ENCODE measurements at places on chromosomes 2 and 18.
A peak's percentile ranks its signal among the peaks of the same experiment; 100 is the strongest.

DNA sequence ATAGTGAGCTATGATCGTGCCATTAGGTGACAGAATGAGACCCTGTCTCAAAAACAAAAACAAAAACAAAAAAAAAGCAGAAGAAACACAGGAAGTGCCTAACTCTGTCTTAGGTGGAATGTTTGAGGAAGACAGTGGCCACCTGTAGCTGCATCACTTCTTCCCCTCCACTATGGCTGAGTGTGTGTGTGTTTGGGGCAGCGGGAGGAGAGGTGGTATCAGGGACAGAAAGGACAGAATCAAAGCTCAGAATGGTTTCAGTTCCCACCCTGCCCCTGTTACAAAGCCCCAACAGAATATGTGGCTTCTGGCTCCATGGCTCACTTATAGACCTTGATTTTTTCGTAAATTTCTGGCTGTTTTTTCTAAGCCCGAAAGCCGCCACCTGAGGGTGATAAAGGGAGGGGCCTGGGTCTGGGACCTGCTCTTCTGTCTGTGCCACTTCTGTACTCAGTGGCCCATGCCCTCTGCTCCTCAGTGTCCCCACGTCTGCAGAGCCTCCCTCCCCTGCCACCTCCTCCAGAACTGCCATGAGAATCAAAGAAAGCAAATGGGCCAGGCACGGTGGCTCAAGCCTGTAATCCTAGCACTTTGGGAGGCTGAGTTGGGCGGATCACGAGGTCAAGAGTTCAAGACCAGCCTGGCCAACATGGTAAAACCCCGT, 27.4 kb downstream of the SERTAD2 start:
- no peak for DNase-seq

DNA sequence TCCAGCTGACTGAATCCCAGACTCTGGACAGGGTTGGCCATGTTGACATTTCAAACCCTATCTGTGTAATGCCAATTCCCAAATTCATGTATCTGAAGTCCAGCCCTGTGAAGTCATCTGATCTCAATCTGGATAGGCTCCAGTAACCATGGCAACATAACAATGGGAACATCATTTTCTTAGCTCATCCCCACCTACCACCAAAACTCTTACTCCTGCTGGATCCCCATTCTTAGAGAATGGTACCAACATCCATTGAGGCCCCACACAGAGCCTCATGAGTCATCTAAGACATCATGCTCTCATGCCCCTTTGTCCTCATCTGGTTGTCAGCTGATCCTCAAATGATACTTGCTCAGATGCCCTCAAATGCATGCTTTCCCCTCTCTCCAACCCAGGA, 58.9 kb upstream of the TEX51 start:
- DNase-seq = no peak

- DNase-seq = no peak
These were observed 35.2 kb upstream of the SCN9A start for GRCh38 chr2:166410828-166411472.

DNA sequence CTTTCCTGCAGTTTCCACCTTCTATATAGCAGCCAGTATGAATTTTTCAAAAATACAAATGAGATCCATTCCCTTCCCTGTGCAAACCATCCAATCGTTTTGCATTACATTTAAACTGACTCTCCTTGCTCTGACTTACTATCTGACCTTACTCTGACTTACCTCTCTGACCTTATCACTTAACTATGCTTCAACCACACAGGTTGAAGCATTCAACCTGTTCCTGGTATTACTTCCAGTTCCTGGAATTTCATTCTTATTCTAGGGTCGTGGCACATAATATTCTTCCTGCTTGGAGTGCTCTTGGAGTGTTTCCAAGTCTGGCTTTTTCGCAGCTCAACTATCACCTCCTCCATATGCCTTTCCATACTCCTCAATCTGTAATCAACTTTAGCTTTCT, 850.6 kb upstream of the CHAC2 start:
- no peak for DNase-seq

GRCh38 chr2:111057045-111057444, 63.7 kb upstream of the BCL2L11 start:
- DNase-seq = no peak

DNA sequence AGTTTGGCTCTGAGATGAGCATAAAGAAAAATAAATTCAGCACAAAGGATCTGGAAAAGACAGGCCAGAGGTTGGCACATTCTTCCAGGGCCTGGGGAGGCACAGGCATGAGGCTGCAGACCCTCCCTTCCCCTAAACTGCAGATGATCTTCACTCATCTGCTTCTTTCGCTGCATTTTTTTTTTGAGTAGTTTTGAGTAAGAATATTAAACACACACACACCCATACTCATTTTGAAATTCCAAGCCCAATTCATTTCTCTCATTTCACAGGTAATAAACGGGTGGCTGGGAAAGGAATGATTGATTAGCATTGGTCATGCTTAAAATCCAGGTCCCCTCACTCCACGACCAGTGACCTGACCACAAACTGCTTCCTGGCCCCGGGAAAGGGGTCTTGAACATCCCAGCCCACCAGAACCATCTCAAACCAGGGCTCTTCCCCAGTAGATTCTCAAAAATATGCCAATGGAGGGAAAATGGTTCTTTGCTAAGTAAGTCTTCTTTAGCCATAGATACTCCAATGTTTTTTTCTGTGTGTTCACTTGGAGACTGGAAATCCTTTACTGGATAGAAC, 219.6 kb downstream of the ANAPC1 start:
- no peak for DNase-seq

GRCh38 chr2:74454654-74455511, at the start of gene INO80B:
Gene INO80B (plus strand): TSS chr2:74455087. CDS start chr2:74455117, 30 bp downstream.
- DNase-seq = peak; percentile 87

DNA sequence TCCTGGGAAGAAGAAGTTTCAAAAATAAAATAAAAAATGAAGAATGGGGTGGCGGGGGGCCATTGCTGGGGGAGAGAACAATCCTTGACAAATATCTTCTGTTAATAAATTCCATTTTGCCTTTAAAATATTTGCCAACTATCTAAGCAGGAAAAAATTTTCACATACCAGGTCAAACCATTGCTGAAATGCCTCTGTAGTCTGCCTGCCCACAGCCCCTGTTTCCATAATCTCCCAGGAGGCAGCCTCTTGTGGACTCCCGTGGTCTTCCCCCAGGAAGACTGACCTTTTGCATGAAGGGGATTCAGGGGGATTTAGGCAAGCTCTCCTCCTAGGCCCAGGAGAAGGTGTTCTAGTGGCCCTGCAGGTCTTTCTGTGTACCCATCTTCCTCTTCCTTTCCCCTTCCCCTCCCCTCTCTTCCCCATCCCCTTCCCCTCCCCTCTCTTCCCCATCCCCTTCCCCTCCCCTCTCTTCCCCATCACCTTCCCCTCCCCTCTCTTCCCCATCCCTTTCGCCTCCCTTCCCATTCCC, 61.0 kb downstream of the RPL37A start:
- no peak for DNase-seq

- DNase-seq = no peak
These were observed 61.6 kb downstream of the POLR1A start for GRCh38 chr2:86044045-86044444.

DNA sequence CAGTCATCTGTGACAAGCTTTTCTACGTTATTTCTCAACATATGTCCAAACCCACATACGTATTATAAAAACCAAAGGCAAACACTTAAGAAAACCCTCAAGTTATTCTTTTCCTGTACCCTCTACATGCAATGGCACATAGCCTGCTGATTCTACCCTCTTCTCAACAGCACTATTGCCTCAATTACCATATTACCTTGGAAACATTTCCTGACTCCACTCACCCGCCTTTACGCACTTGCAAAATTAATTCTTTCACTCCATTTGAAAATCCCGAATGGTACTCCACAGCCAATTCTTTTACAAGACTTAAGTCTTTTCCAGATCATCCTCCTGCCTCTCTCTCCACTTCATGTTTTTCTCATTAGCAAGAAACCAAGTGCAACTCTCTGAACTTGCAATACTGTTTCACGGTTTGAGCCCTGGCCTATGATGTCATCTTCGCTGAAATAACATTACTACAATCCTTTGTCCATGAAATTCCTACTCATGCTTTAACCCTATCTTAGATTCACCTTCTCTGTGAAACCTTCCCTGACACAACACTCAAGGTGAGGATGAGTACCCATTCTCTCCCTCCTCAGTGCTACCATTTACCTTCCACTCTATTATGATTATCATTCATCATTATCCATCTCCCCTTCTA, 29.0 kb downstream of the SESTD1 start:
- DNase-seq = no peak

- DNase-seq = no peak
These were observed 168.3 kb downstream of the UXS1 start for GRCh38 chr2:106025796-106026195.

- no peak for DNase-seq
These were observed 33.7 kb upstream of the CDC42EP3 start for GRCh38 chr2:37705191-37705590.

DNA sequence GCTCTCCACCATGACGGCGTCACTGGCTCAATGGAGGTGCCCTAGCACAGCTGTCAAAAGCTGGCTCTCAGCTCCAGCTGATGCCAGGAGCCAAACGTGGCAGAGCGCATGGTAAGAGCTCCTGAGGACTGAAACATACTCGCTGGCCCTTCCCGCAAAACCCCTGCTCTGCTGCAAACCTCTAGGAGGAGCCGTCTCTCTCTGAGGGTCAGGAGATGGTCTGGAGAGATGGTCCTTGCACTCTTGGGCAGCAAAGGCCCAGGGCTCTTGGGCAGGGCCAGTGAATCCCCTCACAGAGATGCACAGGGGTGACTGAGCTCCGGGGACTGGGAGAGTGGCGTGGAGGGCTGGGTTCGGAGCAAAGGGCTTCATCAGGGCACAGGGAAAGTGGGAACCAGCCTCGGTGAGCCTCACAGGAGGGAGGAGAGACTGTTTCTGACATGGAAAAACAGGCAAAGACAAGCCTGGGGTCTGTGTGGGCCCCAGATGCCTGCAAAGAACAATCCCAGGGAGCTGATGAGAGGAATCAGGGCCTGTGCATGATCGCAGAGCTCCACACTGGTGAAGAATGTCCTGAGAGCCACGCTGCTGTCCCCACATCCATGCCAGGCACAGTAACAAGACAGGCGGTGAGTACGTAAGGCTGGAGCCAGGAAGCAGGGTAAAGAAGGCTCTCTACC, 17.2 kb downstream of the SNORC start:
- DNase-seq = no peak

GRCh38 chr18:76986406-76986805, 146.2 kb downstream of the MBP start:
- no peak for DNase-seq

DNA sequence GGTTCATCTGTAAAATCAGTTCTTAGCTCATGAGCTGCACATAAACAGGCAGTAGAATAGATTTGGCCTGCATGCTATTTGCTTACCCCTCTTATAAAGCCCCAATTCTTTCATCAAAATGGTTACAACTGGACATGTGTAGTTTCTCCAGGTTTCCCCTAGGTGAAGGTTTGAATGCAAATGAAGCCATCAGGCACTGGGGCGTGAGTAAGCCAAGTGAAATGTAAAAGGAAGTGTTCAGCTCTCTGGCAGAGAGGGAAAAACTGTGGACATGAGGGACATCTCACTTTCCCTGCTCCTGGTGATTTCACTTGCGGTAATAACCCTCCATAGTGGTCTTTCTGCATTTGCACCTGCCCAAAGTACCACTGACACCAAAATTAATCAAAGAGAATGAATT, 1402.3 kb upstream of the LRRTM1 start:
- no peak for DNase-seq

- DNase-seq = no peak
These were observed 47.1 kb downstream of the KCNIP3 start for GRCh38 chr2:95344215-95344583.

- DNase-seq = no peak
These were observed 17.2 kb upstream of the KLHL29 start for GRCh38 chr2:23367760-23368159.

GRCh38 chr2:10422251-10422650, 25.9 kb downstream of the ODC1 start:
- no peak for DNase-seq

GRCh38 chr18:34097312-34097711, 127.4 kb downstream of the NOL4 start:
- DNase-seq = no peak

- no peak for DNase-seq
These were observed 82.5 kb upstream of the KCNE4 start for GRCh38 chr2:222969491-222969890.

DNA sequence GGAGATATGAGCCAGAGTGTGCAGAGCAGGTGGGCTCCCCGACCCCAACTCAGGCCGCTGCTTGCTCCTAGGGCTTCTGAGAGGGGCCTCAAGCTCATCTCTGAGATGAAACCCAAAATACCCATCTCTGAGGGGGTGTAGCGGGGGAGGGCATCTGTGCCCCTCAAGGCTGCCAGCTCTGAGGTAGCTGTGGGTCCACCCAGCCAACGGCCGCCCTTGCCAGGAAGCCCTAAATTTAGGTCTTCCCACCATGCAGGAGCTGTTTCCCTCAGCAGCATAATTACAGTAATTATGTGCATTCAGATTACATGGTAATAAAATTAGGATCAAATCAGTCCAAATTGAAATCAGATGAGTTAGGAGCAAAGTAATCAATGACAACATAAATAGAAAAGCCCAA, 97.8 kb upstream of the MCFD2 start:
- no peak for DNase-seq

- no peak for DNase-seq
These were observed 142.4 kb upstream of the ZNF236 start for GRCh38 chr18:76679945-76680344.

DNA sequence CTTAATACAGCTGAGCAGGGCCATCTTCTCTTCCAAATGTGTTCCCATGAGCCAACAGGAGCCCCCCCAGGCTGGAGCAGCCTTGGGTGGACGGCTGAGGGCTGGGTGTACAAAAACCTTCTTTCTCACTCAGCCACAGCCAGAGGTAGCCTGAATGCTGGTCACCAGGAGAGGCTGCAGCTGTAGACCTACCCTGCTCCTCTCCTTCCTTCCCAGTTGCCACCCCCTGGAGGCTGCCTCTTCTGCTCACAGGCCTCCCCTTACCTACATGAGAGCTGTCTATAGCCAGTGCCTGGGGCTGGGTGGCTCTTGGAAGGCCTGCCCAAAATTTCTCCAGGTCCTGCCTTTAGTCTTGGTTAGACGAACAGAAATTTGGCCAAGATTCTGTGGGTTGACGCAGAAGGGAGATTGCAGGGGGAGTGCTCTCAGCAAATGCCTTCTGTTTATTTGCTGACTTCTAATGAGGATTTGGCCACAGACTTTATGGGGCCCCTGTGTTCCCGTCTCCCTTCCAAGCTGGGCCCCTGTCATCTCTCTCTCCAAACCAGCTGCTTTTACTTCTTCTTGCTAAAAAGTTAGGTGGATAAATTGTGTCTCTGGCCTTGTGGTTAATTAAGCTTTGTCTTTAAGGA, 18.3 kb downstream of the CELF4 start:
- no peak for DNase-seq

DNA sequence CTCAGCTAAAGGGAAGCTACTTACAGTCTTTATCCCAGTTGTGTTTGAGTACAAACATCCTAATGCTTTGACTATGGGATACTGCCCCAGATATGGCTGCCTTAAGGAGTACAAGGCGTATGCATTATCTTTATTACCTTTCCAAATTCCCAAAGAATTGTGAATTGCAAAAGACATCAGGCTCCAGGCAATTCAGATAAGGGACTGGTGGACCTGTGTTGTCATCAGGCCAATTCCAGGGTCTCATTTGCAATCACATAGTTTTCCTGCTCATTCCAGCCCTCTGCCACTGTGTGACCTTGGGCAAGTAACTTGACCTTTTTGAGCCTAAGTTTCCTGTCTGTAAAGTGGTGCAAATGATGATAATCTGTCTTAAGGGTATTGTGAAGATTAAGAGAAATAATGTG, 137.5 kb downstream of the FMNL2 start:
- DNase-seq = no peak

GRCh38 chr2:1594373-1595171, 149.7 kb downstream of the PXDN start:
- no peak for DNase-seq

GRCh38 chr18:68847219-68847837, 49.4 kb downstream of the CCDC102B start:
- no peak for DNase-seq
